ENCODE measurements at places on chromosomes 2 and 18.

DNA sequence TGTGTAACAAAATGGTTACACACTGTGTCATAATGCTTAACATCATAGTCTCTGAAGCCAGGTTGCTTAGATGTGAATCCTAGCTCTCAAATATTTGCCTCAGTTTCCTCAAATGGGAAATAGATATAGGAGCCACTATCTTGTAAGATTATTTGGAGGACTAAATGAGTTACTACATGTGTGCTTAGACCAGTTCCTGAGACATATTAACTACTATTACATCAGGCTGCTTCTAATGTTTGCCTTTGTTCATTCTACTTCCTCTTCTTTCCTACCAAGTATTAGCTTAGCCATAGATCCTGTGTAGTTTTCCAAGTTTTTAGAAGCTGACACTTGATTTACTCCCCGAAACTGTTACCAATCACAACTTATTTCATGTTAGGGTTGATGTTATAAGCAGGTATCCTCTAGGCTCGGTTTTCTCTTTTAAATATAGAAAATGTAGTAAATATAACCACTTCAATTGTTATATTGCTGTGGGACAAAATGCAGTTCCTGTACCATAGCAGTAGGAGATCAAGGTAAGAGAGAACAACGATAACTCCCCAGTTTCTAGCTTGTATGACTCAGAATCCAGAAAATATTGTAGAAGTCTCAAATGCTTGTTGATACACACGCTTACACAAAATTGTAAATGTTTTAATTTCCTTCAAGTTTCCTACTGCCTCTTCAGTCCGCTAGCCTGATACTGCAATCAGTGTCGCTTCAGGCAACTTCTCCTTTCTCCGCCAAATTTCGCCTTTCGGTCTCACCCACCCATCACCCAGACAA, 751 bp upstream of the DNAJC10 start:
- peak; percentile 45 for DNase-seq

GRCh38 chr18:58978916-58979315, 114.2 kb downstream of the ZNF532 start:
- DNase-seq = no peak

DNA sequence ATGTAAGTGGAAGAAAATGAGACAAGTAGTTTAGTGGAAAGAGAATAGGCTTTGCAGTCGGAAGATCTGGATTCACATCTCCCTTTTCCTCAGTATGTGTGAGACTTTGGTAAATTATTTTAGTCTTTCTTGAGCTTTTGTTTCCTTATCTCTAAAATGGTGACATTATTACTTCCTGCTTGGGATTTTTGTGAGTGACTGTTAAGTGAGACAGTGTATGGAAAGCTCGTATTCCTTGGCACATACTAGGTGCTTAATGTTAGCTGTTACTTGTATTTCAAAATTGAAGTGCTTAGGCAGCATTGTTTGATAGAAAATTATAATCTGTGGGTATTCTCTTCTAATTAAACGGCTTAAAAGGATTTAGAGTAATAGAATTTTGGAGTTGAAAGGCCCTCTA, 2.0 kb downstream of the ZNF638 start:
- no peak for DNase-seq

DNA sequence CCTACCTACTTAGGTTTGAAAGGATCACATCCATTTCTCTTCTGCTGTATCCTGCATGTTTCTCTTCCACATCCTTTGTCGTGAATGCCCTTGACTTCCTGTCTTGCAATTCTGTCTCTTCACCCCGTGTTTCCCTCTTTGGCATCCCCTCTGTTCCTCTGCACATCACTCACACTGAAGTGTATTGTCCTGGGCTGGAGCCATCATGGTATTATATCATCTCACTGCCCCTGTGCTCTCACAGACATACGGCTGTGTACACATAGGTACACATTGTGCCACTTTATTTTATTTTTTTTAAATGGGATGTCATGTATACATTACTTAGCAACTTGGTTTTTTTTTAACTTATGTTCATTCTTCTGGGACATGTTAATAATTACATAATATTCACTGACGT, 291.6 kb downstream of the ALPK2 start:
- no peak for DNase-seq

DNA sequence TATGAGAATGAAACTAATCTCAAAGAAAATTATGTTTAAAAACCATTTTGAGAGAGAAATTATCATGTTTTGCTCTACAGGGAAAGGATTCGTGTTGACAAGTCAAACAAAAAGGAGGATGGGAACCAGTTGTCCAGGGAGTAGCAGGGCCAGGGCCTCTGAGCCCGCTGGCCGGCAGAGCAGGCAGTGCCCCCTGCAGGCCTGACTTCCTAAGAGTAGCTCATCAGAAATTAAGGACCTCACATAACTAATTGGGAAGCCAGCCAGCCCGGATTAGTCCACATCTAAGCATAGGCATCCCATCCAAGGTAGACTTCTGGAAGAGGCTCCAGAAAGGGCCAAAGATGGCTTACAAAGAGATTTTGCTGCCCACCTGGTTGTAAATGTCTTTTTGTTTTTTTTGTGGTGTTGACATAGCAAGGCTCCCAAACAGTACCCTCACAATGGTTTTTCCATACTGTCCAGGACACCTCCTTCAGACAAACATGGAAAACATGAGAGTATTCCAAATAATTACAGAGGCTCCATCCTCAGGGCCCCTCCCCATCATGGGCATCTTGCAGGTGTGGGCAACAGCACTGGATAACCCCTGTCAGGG, 241.2 kb upstream of the TANK start:
- DNase-seq = peak; percentile 48

DNA sequence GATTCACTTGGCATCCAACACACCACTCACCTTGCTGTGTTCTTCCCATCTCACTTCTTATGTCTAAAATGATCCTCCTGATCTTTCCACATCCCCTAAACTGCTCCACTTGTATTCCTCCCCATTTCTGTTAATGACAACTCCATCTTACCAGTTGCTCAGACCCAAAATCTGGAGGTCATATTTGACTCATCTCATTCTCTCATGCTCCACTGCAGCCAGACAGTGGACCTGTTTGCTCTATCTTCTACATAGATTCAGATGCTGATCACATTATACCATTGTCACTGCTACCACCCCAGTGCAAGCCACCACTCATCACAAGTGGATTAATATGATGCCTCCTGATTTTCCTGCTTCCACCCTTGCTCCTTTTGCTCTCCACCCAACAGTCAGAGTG, 7.9 kb upstream of the NABP1 start:
- no peak for DNase-seq

- peak; percentile 60 for DNase-seq
Observed at GRCh38 chr2:225037415-225038230, 4.6 kb downstream of the DOCK10 start.

GRCh38 chr18:79252904-79253633, 142.7 kb upstream of the NFATC1 start:
- no peak for DNase-seq

All from inflammatory macrophage treated with lipopolysaccharide for 1 hour (primary cell).